ENCODE measurements at places on chromosomes 16 and 17. TPM values are rescaled to one million over a fixed set of nuclear protein-coding genes. Genes with fewer than 3 reads are reported as not detected.

DNA sequence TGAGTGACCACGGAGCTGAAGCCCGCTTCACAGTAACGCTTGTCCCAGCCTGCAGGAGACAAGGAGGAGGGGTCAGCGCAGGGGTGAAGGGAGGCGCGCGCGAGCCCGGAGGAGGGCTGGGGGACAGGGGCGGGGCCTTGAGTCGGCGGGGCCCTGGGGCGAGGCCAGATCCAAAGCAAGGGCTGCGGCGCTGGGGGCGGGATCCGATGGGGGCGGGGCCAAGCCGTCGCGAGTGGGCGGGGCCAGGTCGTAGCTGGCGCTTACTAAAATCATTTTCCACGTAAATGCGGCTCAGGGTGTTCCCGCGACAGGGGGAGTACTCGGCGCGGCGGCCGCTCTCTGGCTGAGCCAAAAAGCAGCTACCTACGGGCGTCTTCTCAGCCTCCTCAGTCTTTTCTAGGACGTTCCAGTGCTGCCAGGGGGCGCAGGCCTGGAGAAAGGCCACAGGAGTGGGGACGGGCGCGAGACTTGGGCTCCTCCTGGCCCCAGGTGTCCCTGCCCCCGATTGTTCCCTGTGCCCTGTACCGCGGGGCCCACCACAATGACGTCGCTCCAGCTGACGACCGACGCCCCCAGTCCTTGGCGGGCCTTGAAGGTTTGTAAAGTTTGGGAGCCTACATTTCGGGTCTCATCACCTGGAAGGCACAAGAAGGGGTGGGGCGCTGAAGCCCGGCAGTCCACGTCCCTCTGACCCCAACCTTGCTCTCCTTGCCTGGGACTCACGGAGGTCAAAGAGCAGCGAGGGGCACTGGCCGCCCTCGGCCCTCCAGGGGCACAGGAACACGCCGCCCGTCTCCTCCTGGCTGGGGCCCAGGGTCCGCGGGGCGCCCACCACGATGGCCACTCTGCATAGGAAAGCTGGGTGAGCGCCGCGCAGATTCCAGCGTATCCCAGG lies 3.9 kb downstream of the ITGA2B start:
- DNase-seq = peak; percentile 62

GRCh38 chr17:72554508-72554907 lies 433.7 kb downstream of the SOX9 start:
- DNase-seq = no peak

ADORA2B gene
- total RNA-seq = 3.6 TPM

DNA sequence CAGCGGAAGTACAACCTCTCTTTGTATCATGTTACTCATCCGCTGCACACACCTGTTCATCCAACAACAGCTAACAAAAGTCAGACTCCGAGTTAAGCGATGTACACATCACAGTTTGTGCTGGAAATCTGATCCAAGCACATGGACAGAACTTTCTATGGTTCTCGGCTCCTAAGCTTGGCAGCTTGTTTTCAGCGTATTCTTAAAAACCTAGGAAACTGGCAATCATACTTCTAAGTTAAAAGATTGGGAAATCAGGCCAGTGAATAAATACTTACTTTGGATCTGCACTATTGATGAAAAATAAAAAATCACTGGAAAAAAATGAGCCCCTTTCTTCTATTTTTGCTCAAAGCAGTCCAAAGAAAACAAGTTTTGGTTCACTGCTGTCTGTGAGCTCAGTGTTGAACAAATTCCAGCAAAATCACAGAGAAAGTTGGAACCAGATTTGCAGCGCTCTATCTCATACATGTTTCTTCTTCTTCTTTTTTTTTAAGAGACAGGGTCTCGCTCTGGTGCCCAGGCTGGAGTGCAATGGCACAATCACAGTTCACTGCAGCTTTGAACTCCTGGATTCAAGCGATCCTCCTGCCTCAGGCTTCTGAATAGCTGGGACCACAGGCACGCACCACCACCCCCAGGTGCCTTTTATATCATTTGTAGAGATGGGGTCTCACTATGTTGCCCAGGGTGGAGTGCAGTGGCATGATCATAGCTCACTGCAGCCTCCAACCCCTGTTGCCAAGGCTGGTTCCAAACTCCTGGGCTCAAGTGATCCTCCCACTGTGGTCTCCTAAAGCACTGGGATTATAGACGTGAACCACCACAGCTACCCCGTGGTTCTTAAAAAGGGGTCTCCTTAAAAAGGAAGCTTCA lies 71.6 kb upstream of the CREBBP start:
- no peak for DNase-seq

GNG13 gene
- not detected for total RNA-seq

STX1B gene
- total RNA-seq = 12.0 TPM

DNA sequence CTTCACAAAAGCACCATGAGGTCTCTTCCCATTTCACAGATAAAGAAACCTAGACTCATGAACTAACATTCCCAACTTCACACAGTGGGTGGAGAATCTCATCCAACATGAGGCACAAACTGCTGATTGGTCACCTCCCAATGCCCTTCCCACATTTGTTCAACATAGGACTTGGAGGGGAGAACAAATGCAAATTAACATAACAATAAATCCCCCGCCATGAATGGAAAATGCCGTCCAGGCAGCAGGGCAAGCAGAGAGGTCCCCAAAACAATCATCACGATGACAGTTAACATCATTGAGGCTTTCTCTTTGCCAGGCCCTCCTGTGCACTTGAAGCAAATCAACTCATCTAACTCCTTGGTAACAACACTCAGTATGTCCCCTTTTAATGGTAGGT lies 185.3 kb downstream of the TMEM132E start:
- no peak for DNase-seq

- no peak for DNase-seq
Observed at GRCh38 chr16:61891460-61891859, 144.8 kb downstream of the CDH8 start.

DNA sequence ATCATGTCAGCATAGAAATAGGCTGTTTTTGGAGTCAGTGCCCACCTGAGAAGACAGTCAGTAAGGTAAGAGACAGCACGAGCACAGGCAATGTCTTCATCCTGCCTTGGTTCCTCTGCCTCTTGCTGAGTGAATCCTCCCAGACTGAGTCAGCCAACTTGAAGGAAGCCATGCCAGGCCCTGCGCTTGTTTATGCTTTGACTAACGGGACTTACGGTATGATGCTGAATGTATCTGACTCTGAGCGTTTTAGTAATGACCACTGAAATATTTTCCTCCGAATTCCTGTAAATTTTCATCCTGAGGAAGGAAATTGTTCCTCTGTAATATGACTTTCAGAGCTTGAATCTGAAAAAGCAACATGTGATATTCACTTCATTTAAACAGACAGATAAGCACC lies 18.0 kb downstream of the C17orf67 start:
- no peak for DNase-seq

RND2 gene
- 3.6 TPM for total RNA-seq

GRCh38 chr16:81143921-81144471 lies 47.8 kb upstream of the GCSH start:
- no peak for DNase-seq

GRCh38 chr17:20174588-20175265 lies 165.6 kb downstream of the SPECC1 start:
- DNase-seq = no peak

OR1A1 gene
- not detected for total RNA-seq

- DNase-seq = no peak
Observed at GRCh38 chr17:36722121-36722902, 120.9 kb downstream of the MRM1 start.

DNA sequence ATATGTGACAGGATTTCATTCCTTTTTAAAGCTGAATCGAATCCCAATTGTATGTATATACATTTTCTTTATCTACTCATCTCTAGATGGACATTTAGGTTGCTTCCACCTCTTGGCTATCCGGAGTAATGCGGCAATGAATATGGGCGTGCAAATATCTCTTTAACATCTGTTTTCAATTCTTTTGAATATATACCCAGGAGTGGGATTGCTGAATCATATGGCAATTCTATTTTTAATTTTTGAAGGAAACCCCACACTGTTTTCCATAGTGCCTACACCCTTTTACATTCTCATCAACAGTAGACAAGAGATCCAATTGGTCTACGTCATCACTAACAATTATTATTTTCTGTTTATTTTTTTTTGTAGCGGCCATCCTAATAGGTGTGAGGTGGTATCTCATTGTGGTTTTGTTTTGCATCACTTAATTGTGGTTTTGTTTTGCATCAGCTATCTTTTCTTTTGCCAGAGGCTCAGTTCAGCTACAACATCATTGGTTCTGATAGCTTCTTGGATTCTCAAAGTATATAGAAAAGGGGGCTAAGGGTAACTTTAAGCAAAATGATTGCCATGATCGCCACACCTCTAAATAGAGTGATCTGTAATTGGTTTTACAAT lies 25.6 kb upstream of the MAP2K6 start:
- DNase-seq = no peak

CEMP1 gene
- total RNA-seq = 0.16 TPM

TERB1 gene
- 0.31 TPM for total RNA-seq

SLFN12 gene
- 4.1 TPM for total RNA-seq

DNA sequence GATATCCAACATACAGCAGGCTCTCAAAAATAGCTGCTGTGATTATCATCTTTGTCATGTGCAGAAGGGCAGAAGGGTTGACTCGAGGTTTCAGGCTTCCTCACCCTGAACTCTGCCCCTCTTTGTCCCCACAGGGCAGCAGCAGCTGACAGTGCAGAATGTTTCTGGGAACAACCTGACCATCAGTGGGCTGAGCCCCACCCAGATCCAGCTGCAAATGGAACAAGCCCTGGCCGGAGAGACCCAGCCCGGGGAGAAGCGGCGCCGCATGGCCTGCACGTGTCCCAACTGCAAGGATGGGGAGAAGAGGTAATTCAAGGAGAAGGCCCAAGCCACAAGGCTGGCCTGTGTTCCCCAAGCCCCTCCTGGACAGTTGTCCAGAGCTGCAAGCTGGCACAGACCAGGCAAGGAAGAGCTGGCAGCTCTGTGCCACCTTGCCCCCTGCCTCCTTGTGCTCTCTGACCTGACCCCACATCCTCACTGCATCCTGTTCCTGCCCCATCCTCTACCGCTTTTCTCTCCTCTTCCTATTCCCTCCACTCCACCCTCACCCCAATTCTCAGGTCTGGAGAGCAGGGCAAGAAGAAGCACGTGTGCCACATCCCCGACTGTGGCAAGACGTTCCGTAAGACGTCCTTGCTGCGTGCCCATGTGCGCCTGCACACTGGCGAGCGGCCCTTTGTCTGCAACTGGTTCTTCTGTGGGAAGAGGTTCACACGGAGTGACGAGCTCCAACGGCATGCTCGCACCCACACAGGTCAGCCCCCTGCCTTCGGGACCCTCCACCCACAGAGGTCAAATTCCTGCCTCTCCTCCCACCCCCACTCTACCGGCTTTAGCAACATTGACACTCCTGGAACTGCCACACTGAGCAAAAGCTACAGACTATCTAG lies 16.3 kb upstream of the PNPO start:
- no peak for DNase-seq

GRCh38 chr17:36111068-36111490 lies 7.5 kb downstream of the CCL4 start:
- no peak for DNase-seq

SEPTIN1 gene
- under 0.01 TPM for total RNA-seq

- no peak for DNase-seq
Observed at GRCh38 chr16:85759631-85760419, 8.9 kb upstream of the C16orf74 start.

DNA sequence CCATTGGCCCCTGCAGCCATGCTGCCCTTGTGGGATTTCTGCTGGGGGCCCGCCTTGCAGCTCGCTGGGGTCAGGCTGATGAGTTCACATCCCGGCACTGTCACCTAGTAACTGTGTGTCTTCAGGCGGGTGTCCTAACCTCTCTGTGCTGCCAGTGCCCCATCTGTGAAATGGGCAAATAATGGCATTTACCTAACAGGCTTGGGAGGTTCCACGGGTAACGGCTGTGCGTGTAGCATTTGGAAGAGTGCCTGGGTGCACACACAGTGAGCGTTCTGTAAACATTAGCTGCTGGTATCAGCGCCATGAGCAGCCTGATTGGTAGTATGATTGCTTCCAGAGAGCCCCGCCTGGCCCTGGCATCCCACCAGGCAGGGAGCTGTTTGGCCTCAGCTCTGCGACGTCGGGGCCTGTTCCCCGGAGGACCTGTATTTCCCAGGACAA lies 167.3 kb upstream of the GSE1 start:
- no peak for DNase-seq

HYDIN gene
- 26.5 TPM for total RNA-seq

SDR42E1 gene
- total RNA-seq = not detected

DNA sequence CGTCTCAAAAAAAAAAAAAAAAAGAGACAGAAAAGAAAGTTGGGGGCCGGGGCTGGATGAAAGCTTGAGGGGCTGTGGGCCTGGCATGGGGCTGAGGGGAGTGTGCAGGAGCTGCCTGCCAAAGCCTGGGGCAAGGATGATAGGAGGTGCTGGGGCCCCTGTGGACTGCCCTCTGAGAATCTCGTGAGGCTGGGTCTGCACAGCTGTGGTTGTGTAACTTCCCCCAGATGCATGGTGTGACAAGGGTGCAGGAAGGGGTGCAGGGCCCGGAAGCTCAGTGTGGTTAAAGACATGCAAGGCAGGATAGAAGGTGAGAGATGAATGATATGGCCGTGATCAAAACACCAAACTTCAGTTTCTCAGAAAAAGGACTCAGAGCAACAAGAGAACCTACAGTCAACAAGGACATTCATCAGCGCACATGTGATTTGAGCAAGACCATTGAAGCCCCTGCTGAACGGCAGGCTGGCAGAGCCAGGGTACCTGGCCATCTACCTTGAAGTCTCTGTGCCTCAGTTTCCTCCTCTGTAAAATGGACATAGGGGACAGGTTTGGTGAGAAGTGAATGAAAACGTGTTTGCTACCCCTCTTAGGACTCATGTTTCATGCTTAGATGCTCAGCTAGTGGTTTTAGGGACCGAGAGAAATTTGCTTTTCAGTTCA lies 9.6 kb downstream of the IL32 start:
- no peak for DNase-seq

C16orf96 gene
- total RNA-seq = not detected

- no peak for DNase-seq
Observed at GRCh38 chr16:35298460-35299243, 1839.2 kb downstream of the TP53TG3F start.

MRPS34 gene
- 30.6 TPM for total RNA-seq

DNA sequence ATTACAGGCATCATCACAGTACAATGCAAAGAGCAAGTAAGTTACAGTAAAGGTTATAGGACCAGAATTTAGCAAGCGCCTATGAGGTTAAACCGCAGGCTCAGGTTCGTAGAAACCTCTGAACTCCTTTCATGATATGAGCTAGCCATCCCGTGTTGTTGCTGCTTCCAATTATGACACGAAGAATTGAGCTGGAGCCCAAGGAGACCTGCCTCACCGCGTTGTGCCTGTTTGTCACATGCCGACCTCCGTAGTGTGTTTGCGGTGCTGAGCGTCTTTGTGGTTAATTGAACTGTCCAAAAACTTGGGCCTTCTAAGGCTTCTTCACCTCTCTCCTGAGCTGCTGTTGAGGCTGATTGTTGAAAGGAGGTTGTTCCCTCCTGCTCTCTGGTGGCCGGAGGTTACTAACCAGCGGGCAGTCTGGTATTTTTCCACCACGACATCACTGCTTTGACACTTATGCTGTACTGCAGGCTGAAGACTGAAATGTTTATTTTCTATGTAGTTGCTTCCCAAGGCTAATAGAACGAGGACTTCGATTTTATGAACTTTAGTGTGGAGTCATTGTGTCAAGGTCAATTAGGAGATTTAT lies 67.5 kb downstream of the SEC14L1 start:
- no peak for DNase-seq

GRCh38 chr16:80330150-80330549 lies 210.6 kb upstream of the DYNLRB2 start:
- DNase-seq = no peak
